ENCODE measurements at places on chromosomes 12 and 14.
A peak's percentile ranks its signal among the peaks of the same experiment; 100 is the strongest.

GRCh38 chr12:89333564-89334252, 18.6 kb downstream of the DUSP6 start:
- DNase-seq, result no peak

- no peak for DNase-seq
Observed at GRCh38 chr14:73358187-73358586, 100.2 kb downstream of the NUMB start.

- DNase-seq, result no peak
Observed at GRCh38 chr12:95731519-95731958, 59.0 kb downstream of the NTN4 start.

DNA sequence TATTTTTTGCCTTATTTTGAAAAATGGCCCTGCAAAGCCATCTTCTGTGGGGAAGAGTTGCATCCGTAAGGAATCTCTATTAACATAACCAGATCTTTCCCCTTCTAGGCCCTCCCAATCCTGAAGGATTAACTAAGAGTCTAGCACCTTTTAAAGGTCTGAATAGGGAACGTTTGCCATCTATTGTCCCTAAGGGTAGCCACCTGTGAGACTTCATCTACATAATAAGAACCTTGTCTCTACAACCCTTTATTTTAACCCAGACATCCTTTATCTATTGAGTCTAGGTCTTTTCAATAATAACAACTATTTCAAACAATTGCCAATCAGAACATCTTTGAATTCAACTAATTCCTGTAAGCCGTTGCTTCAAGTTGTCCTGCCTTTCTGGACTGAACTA, 4.4 kb downstream of the EDDM3B start:
- no peak for DNase-seq

DNA sequence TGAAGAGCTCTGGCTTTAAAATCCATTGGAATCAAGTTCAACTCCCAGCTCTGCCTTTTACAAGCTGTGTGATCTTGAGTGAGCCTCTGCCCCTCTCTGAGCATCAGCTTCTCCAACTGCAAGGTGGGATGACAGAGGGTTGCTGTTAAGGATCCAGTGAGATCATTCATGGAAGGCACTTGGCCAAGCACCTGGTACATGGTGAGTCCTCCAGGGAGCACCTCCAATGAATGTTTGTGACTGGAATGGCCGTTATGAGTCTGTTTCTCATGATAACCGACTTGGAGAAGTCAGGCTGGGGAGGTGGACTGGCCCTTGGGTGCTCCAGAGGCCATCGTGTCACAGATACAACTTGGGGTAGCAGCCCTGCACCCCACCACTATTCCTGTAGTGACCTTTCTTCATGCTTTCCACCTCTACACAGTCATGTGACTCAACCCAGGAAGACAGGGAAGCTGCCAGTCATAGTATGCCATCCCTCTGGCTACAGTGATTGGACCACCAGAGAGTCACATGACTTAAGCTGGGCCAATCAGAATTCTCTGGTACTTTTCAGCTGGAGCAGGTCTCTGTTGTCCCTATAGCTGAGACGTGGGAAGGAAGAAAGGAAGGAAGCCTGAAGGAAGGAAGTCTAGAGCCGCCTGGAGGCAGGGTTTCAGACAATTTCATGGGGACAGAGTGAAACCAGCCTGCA, 146.5 kb upstream of the MYL2 start:
- no peak for DNase-seq

- no peak for DNase-seq
Observed at GRCh38 chr14:93185349-93185720, 218 bp downstream of the LYSET start.

DNA sequence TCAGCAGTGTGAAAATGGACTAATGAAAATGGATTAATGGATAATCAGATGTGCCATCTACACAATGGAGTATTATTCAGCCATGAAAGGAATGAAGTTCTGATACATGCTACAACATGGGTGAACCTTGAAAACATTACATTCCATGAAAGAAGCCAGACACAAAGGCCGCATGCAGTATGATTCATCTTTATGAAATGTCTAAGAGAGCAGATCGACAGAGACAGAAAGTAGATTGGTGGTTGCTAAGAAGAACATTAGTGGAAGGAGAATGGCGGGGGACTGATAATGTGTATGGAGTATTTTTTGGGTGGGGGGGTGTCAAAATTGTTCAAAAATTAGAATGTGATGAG, 47.3 kb downstream of the PRKAB1 start:
- DNase-seq, result no peak

GRCh38 chr14:91755570-91756295, 23.8 kb upstream of the CATSPERB start:
- no peak for DNase-seq

DNA sequence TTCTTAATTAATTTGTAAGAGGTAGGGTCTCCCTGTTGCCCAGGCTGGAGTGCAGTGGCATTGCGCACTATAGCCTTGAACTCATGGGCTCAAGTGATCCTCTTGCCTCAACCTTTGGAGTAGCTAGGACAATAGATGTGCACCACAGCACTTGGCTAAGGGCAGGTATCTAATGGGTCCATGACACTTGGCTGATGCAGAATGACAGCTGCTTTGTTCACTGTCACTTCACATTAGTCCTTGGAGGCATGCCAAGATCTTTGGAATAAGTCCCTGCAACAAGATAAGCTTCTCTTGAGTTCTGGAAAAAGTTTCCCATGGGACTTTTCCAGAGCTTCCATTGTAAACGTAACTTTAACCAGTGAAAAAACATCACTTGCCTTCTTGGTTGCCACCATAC, 23.4 kb downstream of the COQ6 start:
- no peak for DNase-seq

- DNase-seq, result peak; percentile 88
Observed at GRCh38 chr12:50283229-50283923, at the start of gene LIMA1. TSS of gene LIMA1 (minus strand) at chr12:50283520. CDS start at chr12:50248751, 34,769 bp downstream.

- no peak for DNase-seq
Observed at GRCh38 chr14:34081576-34082136, 130.8 kb upstream of the EGLN3 start.

- DNase-seq, result no peak
Observed at GRCh38 chr12:78888568-78888967, 24.0 kb downstream of the SYT1 start.

DNA sequence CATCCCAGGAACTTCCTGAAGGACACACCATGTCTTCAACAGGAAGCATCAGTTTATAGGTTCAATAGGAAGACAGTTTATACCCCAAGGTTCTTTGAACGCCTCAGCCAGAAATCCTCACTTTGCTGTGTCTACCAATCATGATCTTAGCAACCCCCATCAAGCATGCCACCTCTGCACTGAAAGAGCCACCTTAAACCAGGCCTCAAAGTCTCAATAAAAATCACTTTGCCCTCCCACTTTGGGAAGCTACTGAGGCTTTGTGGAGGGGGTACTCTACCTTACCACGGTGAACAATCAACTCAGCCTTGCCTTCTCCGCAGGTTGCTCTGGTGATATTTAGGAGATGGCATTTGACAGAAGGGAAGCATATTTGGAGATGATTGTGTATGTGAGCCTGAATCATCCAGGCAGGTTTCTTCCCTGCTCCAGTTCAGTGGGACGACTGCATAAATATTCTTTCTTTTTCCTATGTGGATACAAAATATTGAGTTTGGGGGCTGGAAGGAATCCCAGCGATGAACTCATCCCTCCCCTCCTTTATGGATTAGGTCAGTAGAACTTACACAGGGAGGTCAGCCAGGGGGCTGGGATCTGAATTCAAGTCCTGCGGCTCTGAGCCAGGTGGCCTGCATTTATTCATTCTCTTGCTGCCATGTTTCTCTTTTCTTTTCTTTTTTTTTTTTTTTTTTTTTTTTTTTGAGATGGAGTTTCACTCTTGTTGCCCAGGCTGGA, 42.8 kb upstream of the VASH1 start:
- no peak for DNase-seq

GRCh38 chr14:24085215-24085614, 8.9 kb upstream of the PCK2 start:
- DNase-seq, result no peak

DNA sequence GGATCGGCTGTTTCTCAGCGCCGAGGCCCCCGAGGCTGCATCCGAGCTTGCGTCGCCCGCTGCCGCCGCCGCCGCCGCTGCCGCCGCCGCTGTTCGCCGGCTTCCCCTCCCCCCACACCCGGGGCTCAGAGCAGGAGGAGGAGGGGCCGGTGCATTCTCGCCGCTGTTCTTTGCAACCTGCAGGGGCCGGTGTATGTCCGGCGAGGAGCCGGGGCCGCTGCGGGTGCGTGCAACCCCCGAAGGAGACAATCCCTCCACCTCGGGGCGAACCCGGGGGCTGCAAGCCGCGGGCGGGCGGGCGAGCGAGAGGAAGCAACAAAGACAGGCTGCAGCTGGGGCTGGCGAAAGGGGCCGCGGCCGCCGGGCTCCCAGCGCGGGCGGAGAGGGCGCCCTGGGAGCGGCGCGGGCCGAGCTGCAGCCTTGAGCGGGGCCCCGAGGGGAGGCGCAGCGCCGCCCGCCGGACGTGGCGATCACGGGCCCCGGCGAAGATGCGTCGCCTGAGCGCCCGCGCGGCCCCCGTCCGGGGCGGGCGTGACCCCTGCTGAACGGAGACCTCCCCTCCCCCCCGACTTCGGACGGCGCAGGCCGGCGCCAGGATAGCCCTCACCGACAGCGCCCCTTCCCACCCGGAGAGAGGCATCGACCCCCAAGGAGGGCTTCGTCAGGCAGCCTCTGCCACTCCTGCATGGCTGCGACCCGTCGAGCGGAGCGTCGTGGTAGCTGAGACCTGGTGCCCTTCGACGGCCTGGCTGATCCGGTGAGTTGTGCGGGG, 702 bp downstream of the FAM222A start:
- no peak for DNase-seq

DNA sequence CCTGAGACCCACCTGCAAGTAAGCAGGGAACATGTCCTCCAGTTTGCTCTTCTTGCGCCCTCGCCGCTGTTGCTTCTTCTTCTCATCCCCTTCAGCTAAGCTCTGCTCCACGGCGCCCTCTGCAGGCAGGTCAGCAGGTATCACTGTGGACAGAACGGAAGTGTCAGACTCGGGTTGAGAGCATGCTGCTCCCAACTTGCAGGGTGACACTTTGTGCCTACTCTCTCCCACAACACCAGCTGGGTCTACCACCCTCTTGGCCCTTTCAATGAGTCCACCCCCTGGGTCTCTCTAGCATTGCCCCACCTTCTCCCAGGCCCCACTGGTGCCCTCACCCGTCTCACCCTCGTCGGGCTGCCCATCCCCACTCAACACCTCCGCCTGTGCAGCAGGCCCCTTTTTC, 16.7 kb downstream of the KMT2D start:
- DNase-seq, result peak; percentile 61

GRCh38 chr12:53221203-53222080, 10.6 kb downstream of the RARG start:
- no peak for DNase-seq

DNA sequence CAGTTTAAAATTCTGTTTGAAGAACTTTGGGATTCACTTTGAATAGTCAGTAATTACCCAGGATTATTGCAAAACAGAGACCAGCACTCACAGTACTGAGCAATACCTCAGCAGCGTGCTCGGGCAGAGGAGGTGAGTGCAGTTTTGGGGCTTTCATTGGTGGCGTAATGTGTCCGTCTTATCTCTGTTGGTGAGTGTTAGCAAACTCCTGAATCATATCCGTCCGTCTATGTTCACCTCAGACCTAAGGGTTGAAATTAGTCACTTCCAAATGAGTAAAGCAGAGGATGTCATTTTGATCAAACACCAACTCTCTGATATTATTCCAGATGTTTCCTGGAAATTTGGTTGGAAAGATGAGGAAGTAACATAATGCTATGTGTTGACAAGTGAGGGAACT, 82.8 kb downstream of the BORCS5 start:
- peak; percentile 26 for DNase-seq

DNA sequence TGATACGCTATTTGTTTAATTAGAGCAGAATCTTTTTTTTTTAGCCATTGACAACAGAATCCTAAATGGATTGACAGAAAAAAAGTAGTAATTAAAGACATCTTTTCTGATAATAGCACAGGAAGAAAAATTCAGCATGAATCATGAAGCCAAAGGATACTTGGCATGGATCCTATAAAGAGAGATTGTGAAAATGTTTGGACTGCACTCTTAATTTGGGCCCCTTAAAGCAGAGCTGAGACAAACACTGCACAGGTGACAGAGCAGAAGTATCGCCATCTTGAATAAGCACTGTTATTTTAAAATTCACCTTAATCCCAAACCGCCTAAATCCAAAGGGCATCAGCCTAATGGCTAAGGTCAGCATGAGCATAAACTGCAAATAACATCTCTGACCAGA, 48.8 kb upstream of the SEL1L start:
- DNase-seq, result no peak

- DNase-seq, result no peak
Observed at GRCh38 chr12:105773471-105773870, 365.3 kb downstream of the NUAK1 start.

DNA sequence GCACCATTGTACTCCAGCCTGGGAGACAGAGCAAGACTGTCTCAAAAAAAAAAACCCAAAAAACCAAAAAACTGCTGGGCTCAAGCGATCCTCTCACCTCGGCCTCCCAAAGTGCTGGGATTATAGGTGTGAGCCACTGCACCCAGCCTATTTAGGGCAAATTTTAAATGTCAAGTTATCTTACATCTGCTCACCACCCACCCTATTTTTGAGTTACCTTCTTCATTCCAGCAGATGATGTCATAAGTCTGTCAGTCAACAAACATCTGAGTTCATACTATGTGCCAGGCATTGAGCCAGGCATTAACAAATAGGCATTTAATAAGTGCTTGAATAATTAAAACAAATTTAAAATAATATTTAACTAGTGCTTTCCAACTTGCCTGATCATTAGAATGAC, 21.5 kb downstream of the BATF start:
- DNase-seq, result no peak

GRCh38 chr12:105167346-105167745, 59.8 kb downstream of the WASHC4 start:
- no peak for DNase-seq

- no peak for DNase-seq
Observed at GRCh38 chr12:60760965-60761364, 1165.1 kb downstream of the SLC16A7 start.

GRCh38 chr14:56953884-56954283, 143.6 kb upstream of the OTX2 start:
- no peak for DNase-seq

GRCh38 chr12:124425667-124426066, 130.8 kb downstream of the RFLNA start:
- DNase-seq, result no peak

- no peak for DNase-seq
Observed at GRCh38 chr12:55515696-55516095, 23.5 kb downstream of the OR6C68 start.

GRCh38 chr14:34450542-34450915, 11.5 kb downstream of the SPTSSA start:
- no peak for DNase-seq

DNA sequence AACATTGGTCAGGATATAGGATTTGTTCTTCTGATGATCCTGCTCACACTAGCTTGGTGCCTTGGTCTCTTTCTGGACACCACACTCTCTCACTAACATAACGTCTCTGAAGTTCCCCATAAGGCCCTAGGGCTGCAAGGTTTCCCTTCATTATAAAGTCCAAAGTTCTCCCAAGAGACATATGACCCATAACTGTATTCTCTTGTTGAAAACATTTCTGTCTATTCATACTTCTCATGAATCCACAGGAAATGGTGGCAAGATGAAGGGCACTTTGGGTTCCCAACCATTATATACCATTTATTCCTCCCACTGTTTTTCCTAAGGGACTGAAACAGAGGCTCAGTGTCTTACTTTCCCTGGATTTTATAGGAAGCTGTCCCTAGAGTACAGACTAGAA, 37.1 kb upstream of the KITLG start:
- no peak for DNase-seq
